ENCODE measurements at places on chromosomes 3 and 15.
A peak's percentile ranks its signal among the peaks of the same experiment; 100 is the strongest.

GRCh38 chr3:20097015-20097414, 56.8 kb downstream of the KAT2B start:
- DNase-seq = no peak

- no peak for DNase-seq
Observed at GRCh38 chr3:46321461-46322104, 32.3 kb upstream of the CCR2 start.

DNA sequence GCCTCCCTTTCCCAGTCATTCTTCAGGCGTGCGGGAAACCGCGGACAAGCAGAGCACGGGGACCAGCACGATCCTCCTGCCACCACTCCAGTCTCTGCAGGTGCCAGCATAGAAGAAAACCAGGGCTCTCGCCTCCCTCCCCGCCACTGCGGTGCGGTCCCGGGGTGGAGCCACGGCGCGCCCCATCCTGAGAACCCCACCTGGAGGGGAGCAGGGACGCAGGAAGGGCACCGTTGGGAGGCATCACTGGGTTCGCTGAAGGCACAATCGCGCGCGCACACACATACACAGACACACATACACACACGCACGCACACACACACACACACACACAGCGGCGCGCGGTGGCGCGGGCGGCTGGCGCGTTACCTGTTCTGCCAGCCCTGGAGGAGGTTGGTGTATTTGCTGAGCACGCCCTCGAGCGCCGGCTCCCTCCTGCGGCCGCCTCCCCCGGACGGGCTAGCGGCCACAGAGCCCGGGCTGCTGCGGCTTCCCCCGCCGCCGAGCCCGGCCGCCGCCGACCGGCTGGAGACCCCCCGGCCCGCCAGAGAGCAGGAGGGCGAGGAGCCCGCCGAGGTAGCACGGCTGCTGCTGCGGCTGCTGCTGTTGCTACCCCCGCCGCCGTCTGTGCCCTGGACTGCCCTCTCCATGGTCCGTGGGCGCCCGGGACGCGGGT, 394 bp downstream of the OSBPL10 start:
- peak; percentile 41 for DNase-seq

GRCh38 chr3:178194539-178194938, 341.7 kb upstream of the KCNMB2 start:
- DNase-seq = no peak

DNA sequence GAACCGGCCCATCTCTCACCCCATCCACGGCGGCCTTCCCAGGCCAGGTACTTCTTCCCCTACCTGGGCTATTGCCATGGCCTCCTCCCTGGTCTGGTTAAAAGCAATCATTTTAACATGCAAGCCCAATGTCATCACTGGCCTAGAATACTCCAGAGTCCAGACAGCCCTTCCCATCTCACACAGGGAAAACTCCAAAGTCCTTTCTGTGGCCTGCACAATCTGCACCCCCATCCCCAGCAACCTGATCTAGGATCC, 45.8 kb upstream of the SLCO2A1 start:
- DNase-seq = no peak

- DNase-seq = no peak
Observed at GRCh38 chr3:20668411-20668810, 482.4 kb upstream of the SGO1 start.

DNA sequence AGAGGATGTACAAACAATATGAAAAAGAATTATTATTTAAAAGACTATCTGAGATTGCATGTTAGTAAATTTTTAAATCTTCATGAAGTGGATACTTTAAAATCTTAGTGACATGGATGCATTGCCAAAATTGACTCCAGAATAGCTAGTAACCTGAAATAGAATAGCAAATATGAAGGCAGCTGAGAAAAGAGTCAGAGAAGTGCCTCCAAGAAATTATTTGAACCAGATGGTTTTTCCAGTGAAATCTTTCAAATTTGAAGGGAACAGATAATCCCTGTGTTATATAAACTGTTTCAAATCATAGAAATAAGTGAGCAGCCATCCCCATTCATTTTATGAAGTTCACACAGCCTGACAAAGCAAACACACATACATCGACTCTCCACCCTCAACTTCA, 29.6 kb downstream of the FSIP1 start:
- no peak for DNase-seq

DNA sequence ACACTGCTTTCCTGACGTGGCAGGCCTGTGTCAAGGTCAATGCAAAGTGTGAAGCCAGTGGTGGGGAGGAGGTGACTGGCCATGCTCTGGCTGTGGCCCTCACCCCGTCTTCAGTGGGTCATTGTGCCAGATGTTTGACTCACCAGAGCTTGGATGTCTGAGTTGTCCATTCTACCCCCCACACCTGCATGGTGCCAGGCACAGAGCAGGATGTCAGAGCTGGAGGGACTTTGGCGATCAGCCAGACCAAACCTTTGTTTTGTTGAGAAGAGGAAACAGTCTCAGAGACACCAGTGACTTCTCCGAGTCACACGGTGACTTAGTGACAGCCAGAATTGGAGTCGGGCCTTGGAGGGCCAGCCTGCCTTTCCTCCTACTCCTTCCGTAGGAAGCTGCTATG, 49.5 kb downstream of the SMAD6 start:
- no peak for DNase-seq

GRCh38 chr3:181454451-181455027, 257.2 kb upstream of the SOX2 start:
- DNase-seq = no peak

DNA sequence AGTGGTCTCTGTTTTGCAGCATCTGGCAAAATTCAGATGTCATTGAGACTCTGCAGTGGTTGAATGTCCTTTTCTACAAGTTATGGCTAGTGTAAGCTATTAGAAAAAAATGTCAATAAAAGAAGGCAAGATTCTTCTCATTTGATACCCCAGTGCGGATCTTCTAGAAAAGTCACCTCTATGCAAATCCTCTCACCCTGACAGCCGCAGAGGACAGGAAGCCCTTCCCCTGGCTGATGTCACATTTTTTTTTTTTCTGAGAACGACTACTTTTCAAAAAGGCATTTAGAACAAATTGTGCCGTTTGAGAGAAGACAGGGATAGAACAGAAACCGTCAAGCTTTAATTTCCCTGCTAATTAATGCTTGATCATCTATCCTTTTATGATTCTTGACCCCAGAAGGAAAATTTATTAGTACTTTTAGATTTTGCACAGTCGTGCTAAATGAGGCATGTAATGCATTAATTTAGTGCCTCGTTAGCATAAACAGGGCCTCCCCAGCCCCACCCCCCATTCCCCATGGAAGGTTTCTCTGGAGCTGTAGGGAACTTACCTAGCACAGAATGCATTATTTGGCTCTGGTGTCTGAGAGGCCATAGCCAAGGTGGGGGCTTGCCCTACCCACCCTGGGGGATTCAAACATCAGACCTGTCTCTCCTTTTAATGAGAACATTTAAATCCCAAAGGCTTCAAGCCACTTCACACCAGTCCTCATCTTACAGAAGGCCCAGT, 183.8 kb downstream of the OPA1 start:
- peak; percentile 37 for DNase-seq

DNA sequence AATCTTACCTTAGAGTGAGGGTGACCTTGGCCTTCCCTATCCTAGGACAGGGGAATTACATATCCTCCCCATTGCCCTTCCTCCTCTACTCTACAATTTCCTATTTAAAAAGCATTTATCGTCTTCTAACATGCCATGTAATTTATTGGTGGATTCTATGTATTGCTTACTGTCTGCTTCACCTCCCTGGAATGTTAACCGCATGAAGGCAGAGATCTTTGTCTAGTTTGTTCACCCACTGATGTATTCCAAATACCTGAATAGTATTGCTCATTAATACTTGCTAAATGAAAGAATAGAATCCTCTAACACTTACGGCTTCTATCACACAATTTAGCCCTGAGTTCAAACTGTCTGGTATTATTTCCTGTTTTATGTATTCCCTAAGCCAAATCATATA, 68.6 kb downstream of the PPARG start:
- DNase-seq = no peak

DNA sequence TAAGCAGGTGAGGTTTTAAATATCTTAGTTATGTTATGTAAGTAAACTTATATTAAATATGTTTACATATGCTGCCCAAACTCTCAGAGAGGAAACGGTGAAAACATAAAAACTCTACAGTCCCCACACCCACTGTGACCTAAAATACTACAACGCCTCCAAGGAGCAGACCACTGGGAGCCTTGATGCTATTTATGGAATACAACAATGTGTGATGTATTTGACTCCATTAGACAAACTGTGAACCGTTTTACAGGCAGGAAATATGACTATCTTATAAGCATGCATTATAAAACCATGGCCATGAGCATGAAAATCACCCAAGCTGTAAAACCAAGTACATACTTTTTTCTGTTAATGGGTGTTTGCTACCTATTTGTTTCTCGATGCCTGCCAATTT, 379.5 kb upstream of the TBL1XR1 start:
- no peak for DNase-seq

GRCh38 chr3:9778143-9779074, 8.7 kb upstream of the CAMK1 start:
- DNase-seq = no peak

- DNase-seq = peak; percentile 41
Observed at GRCh38 chr3:13480340-13481318, 523 bp downstream of the HDAC11 start.

- no peak for DNase-seq
Observed at GRCh38 chr3:178900029-178900646, 171.5 kb downstream of the ZMAT3 start.

- no peak for DNase-seq
Observed at GRCh38 chr15:38228618-38229017, 24.0 kb upstream of the SPRED1 start.

DNA sequence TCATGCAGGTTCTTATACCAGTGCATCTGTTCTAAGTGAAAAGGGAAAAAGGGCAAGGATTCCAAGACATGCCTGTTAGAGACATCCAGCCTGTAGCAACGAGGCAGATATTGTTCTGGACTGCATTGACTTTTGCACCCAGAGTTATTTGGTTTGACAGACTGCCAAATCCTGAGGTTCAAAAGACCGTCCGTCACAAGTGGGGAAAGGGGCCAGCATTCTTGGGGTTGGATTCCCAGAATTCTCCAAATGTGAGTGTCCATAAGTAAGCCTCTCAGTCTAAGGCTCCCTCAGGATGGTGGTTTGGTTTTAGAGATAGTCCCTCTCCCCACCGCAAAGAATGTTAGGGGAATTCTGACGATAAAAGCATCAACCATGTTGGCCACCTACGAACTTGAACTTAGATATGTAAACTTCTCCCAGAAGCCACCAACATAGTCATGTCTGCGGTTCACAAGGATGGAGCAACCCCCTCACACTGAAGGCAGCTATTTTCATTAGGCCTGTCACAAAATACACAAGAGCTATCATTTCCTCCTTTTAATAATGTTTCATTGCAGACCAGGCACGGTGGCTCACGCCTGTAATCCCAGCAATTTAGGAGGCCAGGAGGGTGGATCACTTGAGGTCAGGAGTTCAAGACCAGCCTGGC, 13.6 kb upstream of the LACTB start:
- DNase-seq = no peak

DNA sequence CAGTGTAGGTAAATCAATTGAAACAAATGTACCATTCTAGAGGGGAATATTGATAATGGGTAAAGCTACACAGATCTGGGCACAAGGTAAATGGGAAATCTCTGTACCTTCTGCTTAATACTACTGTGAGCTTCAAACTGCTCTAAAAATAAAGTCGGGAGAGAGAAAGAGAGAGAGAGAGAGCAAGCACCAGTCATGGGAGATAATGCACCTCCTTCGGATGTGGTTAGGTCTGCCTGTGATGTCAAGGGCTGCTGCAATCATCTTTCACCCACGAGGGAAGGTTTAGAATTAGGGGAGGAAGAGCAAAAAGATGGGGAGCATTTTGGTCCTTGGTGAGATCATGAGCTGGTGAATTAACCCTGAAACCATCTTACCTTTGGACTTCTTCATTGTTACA, 219.1 kb downstream of the ZNF385D start:
- DNase-seq = no peak

- no peak for DNase-seq
Observed at GRCh38 chr3:127112796-127113570, 79.9 kb upstream of the PRR23E start.

GRCh38 chr3:99907959-99908544, 90.4 kb downstream of the CMSS1 start:
- no peak for DNase-seq

DNA sequence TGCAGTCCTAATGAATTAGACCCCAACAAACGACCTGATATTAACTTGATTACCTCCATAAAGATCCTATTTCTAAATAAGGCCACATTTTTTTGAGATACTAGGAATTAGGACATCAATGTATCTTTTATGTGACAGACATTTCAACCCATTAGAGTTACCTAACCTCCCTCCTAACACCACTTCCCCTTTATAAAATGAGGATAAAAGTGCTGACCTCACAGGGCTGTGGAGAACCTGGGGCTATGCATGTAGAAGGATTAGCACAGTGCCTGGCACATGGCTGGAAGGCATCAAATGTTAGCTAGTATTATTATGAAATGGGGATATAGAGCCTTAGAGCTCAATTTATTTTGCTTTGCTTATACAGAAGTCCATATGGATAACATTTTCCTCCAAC, 53.5 kb upstream of the LRRN1 start:
- no peak for DNase-seq

DNA sequence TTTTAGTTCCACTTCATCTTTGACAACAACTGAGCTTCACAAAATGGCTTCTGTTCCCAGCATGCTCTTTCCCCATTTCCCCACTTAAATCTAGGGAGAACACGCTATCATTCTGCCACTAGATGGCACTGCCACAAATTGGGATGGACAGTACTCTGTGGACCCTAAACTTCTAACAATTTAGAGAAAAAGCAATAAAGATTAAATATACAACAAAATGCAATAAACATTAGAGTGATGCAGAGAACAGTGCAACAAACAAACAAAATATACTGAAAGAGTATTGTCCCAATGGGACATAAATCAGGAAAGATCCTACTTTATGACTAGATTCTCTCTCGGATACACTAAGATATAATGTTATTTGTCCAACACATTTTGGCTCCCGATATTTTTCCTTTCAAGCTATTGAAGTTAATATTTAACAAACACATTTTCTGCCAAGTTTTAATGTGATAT, 169.7 kb upstream of the TMCO5A start:
- DNase-seq = peak; percentile 15

- DNase-seq = no peak
Observed at GRCh38 chr3:112334691-112335433, 1.9 kb downstream of the CD200 start.
